Foreskin melanocyte (primary cell): ENCODE measurements at places on chromosomes 3 and 15.
A peak's percentile ranks its signal among the peaks of the same experiment; 100 is the strongest.

DNA sequence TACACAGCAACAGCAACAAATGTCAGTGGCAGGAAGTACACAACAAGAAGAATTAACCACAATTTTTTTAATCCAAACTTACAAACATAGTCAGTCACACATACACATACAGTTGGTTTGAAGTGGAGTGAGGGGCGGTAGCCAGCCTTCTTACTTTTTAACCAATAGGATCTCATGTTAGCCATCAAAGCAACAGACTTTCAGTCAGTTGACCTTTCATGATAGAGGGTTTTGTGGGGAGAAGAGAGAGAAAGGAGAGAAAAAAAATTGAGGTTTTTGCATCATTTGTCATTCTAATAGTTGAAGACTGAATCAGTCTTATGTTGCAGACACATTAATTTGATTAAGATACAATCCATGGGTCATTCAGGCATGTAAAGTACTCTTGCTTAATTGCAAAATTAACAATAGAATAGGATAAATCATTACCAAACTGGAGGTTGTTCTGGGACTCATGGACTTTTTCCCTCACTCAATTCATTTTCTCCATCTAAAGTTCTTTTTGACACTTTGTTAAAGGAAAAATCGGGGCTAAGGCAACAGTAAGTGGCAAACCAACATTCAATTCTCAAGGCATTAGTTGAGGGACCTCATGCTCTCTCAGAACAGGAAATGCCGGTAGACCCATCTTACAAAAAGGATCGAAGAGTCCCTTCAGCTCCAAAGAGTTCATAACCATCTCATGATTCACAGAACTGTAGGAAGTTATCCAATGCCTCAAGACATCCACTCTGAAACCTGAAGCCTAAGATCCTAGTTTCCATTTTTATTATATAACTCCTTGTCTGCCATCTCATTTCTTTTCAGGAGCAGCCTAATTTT is 159.5 kb upstream of the LPP start:
- DNase-seq = peak; percentile 63

DNA sequence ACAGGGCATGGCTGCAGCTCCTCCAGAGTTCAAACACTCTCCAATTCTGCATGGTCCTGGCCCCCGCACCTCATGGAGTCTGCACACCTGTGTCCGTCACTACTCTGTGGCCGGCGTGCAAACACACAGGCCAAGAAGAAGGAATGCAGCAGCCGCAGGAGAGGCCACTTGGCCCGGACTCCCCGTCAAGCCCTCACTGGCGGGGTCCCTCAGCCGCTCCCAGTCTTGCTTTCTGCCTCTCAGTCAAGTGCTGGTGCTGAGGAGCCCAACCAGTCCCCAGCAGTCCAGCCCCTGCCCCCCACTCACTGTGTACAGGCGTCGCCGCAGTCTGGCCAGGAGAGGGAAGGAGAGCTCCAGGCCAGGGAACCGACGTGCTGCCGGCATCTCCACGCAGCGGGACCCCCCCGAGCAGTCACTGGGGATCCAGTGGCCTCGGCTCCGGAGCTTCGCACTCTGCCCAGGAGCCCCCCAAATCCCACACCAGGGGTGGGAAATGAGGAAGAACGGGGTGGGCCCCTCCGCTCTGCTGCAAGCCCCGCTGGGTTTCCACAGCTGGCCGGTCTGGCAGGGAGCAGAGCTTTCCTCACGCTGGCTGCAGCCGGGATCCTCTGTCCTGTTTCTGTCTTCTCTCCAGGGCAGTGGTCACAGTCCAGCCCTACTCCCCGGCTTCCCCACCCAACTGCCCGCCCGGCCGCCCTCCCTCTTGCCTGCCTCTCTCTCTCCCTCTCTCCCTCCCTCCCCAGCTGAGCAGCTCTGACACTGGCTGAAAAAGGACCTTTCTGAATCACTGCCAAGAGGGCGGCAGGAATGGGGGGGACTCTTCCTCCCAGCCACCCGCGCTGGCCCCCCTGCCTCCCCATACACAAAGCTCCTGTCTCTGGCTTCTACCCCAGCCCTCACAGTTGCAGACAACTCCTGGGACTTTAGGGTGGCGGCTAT is 16.0 kb downstream of the TNK2 start:
- no peak for DNase-seq

GRCh38 chr3:18443665-18444594 is 18.8 kb upstream of the SATB1 start:
- no peak for DNase-seq

- no peak for DNase-seq
Measured at GRCh38 chr15:41950489-41950888, 21.9 kb downstream of the EHD4 start.

GRCh38 chr3:48960841-48961413 is 29.1 kb upstream of the P4HTM start:
- DNase-seq = no peak

DNA sequence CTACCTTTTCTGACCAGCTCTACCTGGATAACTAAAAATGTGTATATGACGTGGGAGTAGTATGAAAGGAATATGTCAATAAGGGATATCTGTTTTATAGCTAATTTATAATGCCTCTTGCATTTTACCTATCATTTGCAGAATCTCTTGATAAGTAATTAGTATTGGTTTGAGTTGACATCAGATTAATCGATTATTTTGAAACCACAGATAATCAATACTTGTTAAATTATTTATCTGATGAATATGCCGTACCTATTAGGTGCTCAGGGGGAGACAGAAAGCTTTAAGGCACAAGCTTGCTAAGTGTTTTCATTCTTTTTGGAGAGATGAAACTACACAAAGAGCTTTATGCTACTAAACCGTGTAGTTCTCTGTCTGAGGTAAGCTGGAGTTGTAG is 24.3 kb downstream of the NR1D2 start:
- DNase-seq = no peak

DNA sequence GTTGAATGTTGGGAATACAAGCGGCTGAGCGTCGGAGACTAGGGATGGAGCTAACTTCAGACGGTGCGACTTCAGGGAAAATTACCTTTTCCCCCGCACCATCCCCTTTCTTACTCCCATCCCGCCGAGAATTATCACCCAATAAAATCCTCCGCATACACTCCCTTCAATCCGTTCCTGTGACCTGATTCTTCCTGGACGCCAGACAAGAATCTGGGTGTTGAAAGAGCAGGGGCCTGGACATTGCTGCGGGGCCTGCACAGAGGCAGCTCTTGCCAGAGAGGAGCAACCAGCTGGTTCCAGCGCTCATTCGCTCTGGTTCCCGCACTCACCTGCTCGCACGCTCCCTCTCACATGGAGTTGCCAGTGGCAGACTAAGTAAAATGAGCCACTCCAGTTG is 241.9 kb downstream of the ALCAM start:
- DNase-seq = no peak

- no peak for DNase-seq
Measured at GRCh38 chr15:96066852-96067495, 263.5 kb upstream of the NR2F2 start.

DNA sequence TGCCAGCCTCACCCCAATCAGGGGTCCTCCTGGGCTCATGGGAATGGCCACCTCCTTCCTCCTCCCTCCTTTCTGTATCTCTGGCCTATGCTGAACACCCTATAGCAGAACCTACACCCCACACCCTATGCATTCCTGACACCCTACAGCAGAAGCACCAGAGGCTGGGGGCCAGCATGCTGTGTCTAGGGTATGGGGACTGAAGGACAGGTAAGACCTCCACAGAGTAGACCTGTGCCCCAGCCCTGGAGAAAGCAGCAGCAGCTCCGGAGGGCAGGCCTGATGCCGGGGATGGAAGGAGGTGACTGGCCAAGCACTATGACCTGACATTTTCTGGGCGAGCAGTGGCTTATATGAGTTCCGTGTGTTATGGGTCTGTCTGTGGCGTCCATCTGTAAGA is 66.9 kb downstream of the TLE3 start:
- no peak for DNase-seq

- no peak for DNase-seq
Measured at GRCh38 chr3:64911138-64911537, 223.3 kb upstream of the ADAMTS9 start.

- DNase-seq = no peak
Measured at GRCh38 chr3:85604641-85605040, 645.9 kb downstream of the CADM2 start.

- no peak for DNase-seq
Measured at GRCh38 chr3:170622369-170623159, 36.7 kb upstream of the SLC7A14 start.

GRCh38 chr3:53067567-53067966 is 21.7 kb upstream of the SFMBT1 start:
- DNase-seq = no peak

GRCh38 chr3:173932624-173933023 is 535.1 kb downstream of the NLGN1 start:
- DNase-seq = peak; percentile 49

DNA sequence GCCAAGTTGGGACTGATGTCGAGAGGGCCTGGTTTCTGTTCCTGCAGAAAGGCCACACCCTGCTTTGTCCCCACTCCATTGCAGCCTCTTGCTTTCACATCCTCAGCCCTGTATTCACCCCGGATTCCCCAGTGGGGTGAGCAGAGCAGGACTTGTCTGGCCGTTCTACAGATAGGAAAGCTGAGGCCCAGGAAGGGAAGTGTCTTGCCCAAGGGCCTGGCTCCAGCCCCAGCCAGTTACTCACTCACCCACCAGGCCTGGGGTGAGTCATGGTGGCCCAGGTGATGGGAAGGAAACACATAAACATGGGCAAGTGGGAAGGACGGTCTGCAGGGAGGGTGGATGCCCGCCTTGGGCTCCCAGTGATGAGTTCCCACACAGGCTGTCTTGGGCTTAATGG is 6.1 kb upstream of the DUSP7 start:
- no peak for DNase-seq

DNA sequence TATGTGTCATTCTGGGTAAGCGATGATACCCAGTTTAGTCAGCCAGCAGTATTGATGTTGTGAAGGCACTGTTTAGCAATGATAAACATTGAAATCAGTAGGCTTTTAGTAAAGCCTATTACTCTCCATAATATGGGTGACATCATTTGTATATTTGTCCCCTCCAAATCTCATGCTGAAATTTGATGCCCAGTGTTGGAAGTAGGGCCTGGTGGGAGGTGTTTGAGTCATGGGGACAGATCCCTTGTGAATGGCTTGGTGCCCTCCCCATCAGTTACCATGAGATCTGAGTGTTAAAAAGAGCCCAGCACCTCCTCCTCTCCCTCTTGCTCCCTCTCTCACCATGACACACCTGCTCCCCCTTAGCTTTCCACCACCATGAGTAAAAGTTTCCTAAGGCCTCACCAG is 31.4 kb upstream of the FAN1 start:
- DNase-seq = no peak

DNA sequence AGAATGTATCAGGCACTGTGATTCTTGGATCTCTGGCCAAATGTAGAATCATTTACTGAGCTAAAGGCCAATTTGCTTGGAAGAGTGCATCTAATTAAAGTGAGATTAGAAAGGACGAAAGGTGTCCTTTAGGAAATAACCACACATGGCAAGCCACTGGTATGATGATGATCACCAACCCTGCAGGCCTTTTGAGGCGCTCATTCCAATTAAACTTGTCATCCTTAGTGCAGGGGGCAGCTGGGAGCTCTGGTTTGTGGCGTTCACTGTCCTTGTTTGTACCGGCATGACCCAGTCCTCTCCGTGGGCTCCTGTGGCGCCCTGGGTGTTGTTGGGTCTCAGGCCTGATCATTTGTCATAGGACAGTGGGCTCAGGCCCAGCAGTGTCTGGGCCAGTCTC is 11.0 kb downstream of the LIMD1 start:
- no peak for DNase-seq

GRCh38 chr15:48936666-48937065 is 27.1 kb downstream of the SHC4 start:
- peak; percentile 94 for DNase-seq
